ENCODE measurements at places on chromosomes 7 and 10.
A peak's percentile ranks its signal among the peaks of the same experiment; 100 is the strongest.

DNA sequence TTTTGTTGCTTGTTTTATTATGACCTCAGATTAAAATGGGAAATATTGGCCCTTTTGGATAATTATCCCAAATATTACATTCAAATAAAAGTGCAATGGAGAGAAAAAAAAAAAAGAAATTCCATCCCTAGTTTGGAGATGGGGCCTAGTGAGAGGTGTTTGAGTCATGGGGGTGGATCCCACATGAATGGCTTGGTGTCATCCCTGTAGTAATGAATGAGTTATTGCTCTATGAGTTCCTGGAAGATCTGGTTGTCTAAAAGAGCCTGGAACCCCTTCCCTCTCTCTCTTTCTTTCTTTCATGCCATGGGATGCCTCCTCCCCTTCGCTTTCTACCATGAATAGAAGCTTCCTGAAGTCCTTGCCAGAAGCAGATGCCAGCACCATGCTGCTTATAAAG, 44.3 kb downstream of the MSRB2 start:
- no peak for DNase-seq

DNA sequence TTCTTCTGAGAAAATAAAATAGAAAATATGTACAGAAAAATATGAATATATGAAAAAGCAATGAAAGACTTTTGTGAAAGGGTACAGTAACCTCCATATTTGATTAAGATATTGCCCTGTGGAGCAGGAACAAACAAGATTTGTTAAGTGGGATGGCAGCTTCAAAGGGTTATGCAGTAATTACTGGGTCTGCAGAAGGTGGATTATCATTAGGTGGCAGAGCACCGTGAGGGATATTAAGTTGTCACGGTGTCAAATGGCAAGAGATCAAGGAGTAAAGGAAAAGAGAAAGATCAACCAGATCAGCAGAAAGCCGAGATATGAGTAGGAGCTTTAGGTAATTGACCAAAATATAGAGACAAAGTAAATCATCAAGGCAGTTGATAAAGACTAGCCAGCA, 44.1 kb downstream of the DGKB start:
- no peak for DNase-seq

- DNase-seq: peak; percentile 70
These were observed 2.3 kb downstream of the INPP5A start for GRCh38 chr10:132539894-132540293.

DNA sequence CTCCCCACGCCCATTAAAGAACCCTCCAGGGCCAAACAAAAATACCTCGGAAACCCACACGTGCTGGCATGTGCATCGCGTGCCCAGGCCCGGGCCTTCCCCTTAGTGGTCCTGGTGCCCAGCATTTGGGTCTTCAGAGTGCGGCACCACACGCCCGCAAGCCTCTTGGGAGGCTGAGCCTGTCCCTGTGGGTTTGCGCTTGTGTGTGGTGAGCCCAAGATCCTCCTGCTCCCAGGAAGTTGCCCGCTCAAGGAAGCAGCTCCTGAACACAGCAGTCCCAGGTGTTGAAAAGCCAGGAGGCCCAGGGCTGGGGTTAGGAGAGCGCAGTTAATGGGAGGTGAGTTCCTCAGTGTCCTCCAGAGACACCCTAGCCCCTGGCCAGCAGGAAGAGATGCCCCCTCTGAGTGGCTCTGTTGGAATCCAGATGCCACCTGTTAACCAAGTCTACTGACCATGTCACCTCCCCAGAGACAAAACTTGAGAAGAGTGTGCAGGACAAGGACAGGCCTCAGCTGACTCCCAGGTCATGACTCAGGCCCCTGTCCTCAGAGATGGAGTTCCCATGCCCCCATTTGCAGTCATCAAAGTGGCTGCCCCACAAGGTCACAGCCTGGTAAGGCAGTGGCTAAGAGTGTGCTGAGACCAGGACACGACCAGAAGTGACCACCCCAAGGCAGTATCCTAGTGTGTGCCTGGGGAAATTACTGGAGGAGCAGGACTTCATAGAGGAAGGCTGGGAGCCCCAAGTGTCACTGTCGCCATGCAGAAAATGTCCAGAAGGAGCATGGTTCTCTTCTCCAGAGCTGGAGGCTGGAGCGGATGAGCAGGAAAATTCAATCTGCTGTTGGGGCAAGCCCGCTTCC, 5.2 kb downstream of the FZD9 start:
- DNase-seq: no peak

DNA sequence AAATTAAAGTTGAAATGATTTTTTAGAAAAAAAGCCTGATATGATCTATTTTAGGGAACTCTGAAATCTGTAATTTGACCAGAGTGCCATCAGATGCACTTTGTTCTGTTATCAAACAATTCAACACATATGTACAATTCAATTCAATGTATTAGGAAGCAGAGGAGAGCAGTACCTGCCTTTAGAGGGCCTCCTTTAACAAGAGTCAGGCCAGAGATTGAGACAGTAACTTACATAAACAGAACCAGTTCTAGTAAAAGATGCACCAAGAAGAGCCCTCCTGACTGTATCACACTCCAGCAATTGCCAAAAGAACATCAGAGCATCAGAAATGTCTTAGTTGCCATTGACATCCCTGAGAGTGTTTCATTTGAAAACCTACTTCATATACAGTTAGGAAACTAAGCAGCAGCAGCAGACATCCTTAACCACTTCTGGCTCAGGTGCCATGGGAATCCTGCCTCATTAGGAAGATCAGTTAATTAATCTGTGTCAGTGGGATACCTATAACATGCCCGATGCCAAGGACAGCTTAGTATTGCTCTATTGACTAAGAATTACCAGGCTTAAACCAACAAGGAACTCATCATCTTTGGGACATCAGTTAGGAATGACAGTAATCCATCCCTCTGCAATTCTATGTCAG, 1222.6 kb upstream of the LRRN3 start:
- DNase-seq: no peak

- DNase-seq: peak; percentile 94
These were observed 26.5 kb upstream of the TRIL start for GRCh38 chr7:28984631-28985030.

DNA sequence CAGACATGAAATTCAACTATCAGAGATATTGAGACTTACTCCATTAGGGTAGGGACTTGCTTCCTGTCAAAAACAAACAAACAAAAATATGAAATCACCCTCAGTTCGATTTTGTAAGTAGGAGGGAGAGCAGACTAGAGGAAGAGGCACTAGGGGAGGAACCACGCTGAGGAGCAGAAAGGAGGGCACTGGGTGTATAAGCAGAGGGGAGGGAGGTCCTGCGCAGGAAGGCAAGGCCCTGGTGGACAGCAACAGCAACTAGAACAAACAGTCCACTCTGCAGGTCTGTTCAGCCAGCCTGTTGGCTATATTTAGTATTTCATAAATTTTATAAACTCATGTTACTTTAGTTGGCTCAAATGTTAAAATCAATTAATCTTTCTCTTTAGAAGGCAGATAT, 937.1 kb upstream of the C7orf33 start:
- DNase-seq: no peak

- no peak for DNase-seq
These were observed 30.8 kb downstream of the ABI1 start for GRCh38 chr10:26829810-26830515.

DNA sequence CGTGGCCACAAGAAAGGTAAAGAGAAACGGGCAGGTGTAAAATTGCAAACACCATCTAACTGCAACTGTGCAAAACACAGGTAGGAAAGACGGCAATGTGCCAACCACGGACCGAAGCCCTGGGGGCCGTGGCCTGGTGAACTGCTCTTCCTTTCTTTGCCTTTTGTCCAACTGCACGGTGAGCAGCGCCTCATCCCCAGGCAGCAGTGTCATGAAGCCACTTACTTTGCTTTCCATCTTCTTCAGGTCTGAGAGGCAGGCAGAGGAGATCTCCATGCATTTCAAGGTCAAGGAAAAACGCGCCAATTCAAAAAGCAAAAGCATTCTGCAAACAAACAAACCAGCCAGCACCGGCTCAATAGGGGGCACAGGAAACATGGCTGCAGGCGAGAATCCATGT, 12.9 kb downstream of the CFAP46 start:
- no peak for DNase-seq

DNA sequence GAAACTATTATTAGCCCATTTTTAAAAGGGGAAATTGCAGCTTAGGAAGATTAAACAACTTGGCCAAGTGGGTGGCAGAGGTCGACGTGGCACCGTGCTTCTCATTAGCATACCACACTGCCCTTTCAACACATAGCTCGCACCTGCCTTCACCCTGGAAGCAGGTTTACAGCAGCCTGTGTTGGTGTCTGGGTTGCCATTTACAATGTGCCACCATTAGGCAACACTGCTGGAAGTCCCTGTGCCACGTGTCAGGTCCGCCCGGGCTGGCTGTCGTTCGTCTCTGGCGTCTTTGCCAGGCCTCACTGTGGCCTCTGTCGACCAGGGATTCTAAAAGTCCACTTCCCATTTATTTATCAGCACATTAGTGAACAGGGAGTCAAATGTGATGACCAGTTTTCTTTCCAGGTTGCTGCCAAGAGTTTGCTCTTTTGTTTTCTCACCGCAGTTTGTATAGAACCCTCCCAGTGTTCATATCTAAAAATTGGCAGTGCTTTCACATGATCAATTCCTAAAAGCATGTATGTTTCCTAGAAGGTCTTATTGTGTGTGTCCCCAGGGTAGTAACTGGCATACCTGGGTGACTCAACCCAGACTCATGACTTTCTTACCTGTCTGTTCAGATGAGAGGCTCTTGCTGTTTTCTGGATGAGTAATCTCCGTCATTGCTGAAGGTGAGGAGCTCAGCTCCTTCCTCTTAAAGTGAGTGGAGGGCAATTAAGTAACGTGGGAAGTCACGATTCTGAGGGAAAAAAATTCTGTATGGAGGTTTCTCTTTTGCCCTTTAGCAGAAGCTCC, 9.2 kb downstream of the INSIG1 start:
- DNase-seq: no peak

DNA sequence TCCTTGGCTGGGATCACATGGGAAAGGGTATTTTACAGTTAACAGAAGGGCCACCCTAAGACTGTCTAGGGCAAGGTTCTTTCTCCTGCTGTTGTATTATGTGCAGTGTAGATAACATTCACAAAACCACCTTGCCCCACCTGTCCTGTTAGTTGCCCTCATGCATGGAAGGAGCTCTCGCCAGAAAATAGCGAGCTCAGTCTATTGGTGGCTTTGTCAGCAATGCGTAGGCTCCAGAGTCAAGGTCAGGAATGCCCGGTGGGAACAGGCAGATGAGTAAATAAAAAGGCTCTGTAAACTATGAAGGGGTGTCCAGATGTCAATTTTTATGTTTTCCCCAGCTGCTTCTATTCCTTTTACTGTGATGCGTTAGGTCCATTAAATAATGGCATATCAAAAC, 107.1 kb upstream of the WDR11 start:
- no peak for DNase-seq

DNA sequence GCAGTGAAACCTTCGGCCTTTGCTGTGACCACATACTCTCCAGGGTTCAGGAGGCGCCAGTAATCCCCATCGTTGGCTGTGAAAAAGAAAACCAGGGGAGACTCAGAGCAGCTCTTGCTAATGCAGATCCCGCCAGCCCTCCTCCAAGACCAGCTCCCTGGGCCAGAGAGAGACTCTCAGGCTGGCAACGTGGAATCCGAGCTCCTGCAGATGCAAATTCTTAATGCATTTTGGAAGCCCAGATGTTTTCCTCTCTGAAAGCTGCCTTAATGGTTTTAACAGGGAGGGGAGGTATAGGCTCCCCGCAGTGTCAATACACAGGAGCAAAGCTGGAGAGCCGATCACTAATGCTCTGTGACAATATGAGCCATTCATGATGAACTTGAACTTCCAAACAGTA, 80.8 kb downstream of the GPR26 start:
- no peak for DNase-seq

- DNase-seq: no peak
These were observed 17.5 kb downstream of the RASGEF1A start for GRCh38 chr10:43249151-43249961.
